ENCODE measurements at places on chromosomes 2 and 18.

DNA sequence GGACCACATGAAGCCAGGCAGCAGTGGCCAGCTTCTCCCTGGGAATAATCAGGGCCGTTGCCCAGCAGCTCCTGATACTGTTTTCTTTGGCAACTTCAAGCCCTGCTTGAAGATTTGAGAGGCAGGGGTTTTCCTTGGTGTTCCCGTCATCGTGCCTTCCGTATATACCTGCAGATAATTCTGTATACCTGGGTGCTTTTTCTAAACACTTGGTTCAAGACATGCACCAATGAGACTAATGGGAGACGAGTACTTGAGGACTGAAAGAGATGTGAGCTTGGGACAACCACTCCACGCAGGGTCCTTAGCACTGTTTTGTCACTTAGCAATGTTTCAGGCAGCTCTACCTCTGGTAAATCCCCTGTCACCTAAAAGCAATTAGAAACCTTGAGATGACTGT lies 118.8 kb downstream of the RTN4 start:
- DNase-seq = no peak

GRCh38 chr2:181352158-181352557 lies 105.0 kb upstream of the ITGA4 start:
- no peak for DNase-seq

GRCh38 chr2:128401680-128402079 lies 83.0 kb upstream of the HS6ST1 start:
- no peak for DNase-seq

- no peak for DNase-seq
Measured at GRCh38 chr2:148039783-148040182, 18.9 kb downstream of the MBD5 start.

GRCh38 chr2:131827481-131828163 lies 299.9 kb downstream of the CCDC74A start:
- no peak for DNase-seq

- no peak for DNase-seq
Measured at GRCh38 chr2:64837925-64838641, 151.1 kb upstream of the SLC1A4 start.

GRCh38 chr18:7567474-7568425 lies 634 bp downstream of the PTPRM start:
- DNase-seq = no peak

DNA sequence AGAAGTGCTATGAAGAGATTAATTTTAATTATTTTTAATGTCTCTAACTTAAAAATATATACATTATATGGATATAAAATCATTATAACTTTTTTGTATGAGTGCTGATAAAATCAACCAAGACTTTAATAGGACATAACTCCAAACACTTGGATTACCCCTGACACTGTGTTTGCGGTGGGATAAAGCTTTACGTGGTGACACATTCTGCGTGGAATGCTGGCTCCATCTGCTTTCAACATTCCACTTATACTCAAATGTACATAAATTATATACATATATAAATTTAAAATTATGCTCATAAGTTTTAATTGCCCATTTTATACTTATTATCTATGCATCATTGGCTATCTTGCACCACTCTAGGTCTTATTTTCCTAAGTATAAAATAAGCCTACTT lies 30.5 kb downstream of the LINC00305 start:
- DNase-seq = no peak

- no peak for DNase-seq
Measured at GRCh38 chr2:215417400-215417951, 18.4 kb downstream of the FN1 start.

DNA sequence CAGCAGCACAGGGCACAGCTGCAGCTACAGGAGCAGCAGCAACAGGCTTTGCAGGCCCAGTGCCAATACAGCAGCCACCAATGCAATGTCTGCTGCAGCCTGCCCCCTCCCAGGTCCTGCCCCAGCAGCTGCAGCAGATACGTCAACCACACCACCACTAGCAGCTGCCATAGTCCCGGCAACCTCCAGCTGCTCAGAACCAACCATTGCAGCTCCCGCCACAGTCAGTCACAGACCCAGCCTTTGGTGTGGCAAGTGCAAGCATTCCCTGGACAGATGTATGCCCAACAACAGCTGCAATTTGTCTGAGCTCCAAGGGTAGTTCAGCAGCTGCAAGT lies 53.3 kb upstream of the TUBA3E start:
- no peak for DNase-seq

DNA sequence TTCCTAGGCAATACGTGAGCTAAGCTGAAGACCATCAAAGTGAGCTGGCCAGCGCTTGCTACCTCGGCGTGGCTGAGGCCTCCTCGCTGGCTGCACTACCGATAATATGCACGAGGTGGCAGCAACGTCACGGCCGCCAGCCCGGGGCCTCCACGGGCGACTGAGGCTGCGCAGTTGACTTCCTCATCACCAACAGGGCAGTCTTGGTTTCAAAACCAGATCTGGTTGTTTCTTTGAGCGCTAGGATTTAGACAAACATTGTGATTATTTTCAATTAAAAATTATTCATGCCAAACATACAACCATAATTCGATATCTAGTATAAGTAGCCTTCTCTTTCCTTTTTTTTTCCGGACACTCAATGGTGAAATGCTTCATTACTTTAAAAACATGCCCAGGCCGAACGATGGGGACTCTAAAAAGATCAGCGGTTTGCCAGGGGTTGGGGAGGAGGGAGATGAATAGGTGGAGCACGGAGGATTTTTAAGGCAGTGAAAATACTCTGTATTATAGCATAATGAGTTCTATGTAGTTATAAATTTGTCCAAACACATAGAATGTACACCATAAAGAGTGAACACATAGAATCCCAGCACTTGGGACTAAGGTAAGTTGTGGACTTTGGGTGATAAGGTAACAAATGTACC lies 52.0 kb downstream of the CYBRD1 start:
- peak; percentile 63 for DNase-seq

GRCh38 chr2:45862843-45863242 lies 211.4 kb downstream of the PRKCE start:
- no peak for DNase-seq

- no peak for DNase-seq
Measured at GRCh38 chr2:53498210-53498609, 269.4 kb upstream of the CHAC2 start.

GRCh38 chr2:129402076-129402475 lies 577.4 kb upstream of the RAB6C start:
- no peak for DNase-seq

- no peak for DNase-seq
Measured at GRCh38 chr18:44473394-44474066, 207.2 kb upstream of the SETBP1 start.

DNA sequence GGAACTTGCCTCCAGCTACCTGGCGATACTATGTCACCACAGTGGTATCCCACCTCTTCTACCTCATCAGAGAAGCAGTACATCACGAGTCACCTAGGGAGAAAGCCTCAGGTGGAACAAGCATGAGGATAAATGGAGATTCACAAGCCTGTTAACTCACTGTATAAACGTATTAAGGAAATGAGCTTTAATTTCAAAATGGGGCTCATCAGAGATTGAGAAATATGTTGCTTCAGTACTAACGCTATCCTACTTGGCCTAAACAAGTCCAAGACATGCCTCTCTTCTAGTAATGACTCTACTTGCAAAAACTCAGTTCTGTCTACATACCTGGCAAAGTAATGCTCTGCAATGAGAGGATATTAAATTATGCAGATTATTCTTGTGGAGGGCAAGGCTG lies 4.3 kb downstream of the SLC39A6 start:
- DNase-seq = no peak

DNA sequence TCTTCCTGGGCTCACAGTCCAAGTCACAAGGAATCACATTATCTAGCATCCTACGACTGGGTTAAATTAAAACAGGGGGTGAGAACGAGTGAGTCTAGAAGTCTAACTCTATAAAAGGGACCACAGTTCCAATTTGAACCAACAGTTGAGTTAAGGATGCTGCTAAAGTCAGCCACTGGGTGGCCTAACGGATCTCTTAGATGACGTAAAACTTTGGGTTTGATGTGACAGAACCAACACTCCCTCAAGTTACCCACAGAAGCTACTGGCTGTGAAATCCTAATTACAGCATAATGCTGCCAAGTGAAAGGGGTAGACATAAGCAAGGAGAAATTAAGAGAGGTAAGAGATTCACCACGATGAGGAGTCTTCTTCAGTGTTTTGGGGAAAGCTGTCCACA lies 32.7 kb upstream of the RUFY4 start:
- no peak for DNase-seq

- no peak for DNase-seq
Measured at GRCh38 chr2:180001726-180002125, 5.4 kb downstream of the CWC22 start.

- DNase-seq = no peak
Measured at GRCh38 chr2:196435189-196435588, 204.3 kb upstream of the CCDC150 start.

GRCh38 chr2:66697366-66697765 lies 262.4 kb downstream of the MEIS1 start:
- DNase-seq = no peak

- no peak for DNase-seq
Measured at GRCh38 chr18:35010993-35011392, 30.2 kb upstream of the MAPRE2 start.

DNA sequence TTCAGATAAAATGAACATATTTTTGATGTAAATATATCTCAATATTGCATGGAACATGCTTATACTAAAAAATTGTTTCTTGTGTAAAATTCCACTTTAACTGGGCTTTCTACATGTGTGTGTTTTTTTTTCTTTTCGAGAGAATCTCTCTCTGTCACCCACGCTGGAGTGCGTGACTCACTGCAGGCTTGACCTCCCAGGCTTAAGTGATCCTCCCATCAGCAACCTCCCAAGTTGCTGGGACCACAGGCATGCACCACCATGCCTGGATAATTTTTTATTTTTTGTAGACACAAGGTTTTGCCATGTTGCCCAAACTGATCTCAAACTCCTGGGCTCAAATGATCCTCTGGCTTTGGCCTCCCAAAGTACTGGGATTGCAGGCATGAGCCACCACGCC lies 254.6 kb downstream of the LOXHD1 start:
- no peak for DNase-seq

- no peak for DNase-seq
Measured at GRCh38 chr2:150043172-150043500, 444.3 kb downstream of the RND3 start.

- no peak for DNase-seq
Measured at GRCh38 chr18:43719267-43719795, 442.0 kb upstream of the SYT4 start.

GRCh38 chr2:72080286-72081145 lies 67.1 kb downstream of the CYP26B1 start:
- DNase-seq = no peak

DNA sequence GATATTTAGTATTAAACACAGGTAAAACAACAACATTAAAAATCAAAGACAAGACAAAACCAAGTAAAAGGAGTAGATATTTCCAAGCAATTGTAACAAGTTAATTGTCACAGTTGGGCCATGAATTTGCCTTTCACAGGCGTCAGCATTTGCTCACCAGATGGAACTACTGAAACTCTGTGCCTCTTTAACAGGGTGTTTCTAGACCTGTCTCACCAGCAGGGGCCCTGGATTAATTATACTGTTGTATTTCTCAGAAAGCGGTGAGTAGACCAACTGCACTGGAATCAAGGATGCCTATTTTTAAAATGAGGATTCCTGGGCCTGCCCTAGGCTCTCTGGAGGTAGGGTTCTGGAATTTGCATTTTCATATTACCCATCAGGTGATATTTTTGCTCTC lies 92.6 kb downstream of the UPP2 start:
- DNase-seq = no peak

DNA sequence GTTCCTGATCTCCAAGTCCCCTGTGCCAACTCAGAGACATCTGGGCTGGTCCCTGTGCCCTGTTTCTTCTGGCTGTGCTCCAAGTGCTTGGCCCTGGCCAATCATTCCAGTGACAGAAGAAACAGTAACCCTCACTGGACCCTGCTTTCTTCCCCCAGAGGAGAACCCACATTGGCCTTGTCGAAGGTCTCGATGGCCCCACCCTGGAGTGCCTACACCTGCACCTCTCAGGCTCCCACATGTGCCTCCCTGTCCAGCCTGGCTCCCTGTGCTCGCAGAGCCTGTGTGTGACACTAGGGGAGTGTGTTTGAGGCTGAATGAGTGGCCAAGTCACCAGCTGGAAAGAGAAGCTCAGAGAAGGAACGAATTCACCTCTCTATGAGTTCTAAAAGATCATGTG lies 5.9 kb upstream of the MAL start:
- no peak for DNase-seq

- DNase-seq = no peak
Measured at GRCh38 chr2:54588244-54588899, 132.2 kb downstream of the SPTBN1 start.

- no peak for DNase-seq
Measured at GRCh38 chr2:145007093-145007959, 487.4 kb upstream of the ZEB2 start.

- no peak for DNase-seq
Measured at GRCh38 chr2:151150331-151151320, 111.0 kb downstream of the RBM43 start.

- DNase-seq = no peak
Measured at GRCh38 chr2:78355967-78356366, 669.5 kb upstream of the REG3G start.

- DNase-seq = no peak
Measured at GRCh38 chr2:231696004-231696367, 12.3 kb upstream of the PTMA start.

- DNase-seq = no peak
Measured at GRCh38 chr2:161367675-161368074, 48.4 kb upstream of the TBR1 start.

GRCh38 chr2:45904946-45905631 lies 253.6 kb downstream of the PRKCE start:
- no peak for DNase-seq

- no peak for DNase-seq
Measured at GRCh38 chr18:12857991-12858544, 26.0 kb downstream of the PTPN2 start.

- DNase-seq = no peak
Measured at GRCh38 chr2:74317701-74318100, 25.5 kb downstream of the SLC4A5 start.

DNA sequence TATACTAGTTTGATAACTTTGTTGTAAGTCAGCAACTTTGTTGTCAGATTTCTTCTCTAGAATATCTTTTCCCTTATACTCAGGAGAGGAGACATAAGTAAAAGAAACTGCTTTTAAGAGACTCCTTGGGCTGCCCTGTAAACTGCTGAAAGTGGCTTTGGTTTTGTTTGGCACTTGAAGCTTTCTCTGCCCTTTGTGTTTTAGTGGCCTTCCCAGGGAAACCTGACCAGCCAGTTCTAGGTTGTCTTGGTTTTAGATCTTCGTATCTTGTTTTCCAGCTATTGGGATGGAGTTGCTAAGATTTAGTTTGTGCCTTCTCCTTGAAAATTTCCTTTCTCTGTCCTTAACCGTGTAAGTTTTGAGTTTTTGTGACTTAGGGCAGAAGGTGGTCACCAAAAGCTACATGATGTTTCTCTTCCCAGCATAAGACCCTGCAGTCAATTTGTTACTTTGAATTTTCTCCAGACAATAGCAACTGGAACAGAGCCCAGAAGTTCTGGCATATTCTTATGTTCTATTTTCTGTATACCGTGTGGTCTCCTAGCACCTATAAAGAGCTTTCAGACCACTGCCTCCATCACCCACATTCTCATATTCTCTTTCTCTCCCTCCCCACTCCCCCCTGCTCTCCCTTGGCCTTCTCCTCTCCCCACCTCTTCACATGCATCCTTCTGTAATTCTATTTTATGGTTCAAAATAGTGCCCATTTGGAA lies 81.1 kb downstream of the BOLA3 start:
- DNase-seq = no peak

GRCh38 chr2:226435146-226435545 lies 364.5 kb downstream of the IRS1 start:
- no peak for DNase-seq

GRCh38 chr2:158378926-158379325 lies 77.6 kb downstream of the CCDC148 start:
- DNase-seq = no peak
